Activated CD4-positive, alpha-beta T cell treated with anti-CD3 and anti-CD28 coated beads for 48 hours (primary cell): ENCODE measurements at places on chromosomes 2 and 18.
A peak's percentile ranks its signal among the peaks of the same experiment; 100 is the strongest.

GRCh38 chr2:174591740-174592139 is 5.9 kb downstream of the WIPF1 start:
- no peak for DNase-seq

GRCh38 chr2:158970241-158970751 is 1.9 kb downstream of the TANC1 start:
- DNase-seq: no peak

- no peak for DNase-seq
These were observed 40.6 kb upstream of the EPAS1 start for GRCh38 chr2:46256563-46257142.

DNA sequence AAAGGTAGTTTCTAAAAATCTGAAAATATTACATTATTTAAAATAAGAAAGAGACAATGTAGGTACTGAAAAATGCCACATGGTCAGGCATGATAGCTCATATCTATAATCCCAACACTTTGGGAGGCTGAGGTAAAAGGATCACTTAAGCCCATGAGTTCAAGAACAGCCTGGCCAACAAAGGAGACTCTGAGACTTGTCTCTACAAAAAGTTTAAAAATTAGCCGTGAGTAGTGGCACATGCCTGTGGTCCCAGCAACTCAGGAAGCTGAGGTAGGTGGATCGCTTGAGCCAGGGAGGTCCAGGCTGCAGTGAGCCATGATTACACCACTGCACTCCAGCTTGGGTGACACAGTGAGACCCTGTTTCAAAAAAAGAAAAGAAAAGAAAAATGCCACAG is 21.8 kb downstream of the ATAD2B start:
- DNase-seq: no peak

DNA sequence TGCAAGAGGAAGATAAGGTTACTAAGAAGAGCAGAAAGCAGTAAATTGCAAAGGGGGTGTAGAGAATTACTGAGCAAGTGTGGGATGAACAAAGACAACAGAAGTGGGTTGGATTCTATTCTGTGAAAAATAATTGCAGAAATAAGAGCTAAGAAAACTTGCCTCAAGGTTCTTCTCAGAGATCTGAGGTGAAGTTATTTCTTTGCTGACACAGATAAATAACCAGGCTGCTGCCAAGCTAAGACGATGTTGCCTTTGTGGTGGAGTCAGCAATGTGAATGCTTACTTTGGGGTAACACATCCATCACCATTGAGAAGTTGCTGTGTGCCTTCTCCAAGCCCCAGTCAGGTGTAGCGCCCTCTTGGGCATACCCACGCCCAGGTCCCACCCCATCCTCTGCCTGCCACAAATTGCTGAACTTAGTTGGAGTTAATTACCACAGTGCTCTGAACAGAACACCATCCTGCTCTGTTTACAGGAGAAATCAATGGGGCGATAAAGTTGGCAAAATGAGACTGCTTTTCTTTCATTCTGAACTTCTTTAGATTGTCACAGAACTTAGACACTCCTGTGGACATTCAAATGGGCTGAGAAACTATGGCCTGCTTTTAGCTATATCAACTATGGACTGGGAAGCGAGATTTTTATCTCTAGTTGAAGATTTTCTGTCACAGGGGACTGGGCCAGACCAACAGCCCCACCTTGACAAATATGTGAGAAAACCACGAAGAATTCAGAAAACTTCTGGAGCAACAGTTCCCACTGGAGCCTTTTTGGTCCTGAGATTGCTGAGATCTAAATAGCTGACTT is 283.6 kb downstream of the TMX3 start:
- no peak for DNase-seq

- peak; percentile 76 for DNase-seq
These were observed 29.9 kb upstream of the NT5DC4 start for GRCh38 chr2:112690853-112691401.

DNA sequence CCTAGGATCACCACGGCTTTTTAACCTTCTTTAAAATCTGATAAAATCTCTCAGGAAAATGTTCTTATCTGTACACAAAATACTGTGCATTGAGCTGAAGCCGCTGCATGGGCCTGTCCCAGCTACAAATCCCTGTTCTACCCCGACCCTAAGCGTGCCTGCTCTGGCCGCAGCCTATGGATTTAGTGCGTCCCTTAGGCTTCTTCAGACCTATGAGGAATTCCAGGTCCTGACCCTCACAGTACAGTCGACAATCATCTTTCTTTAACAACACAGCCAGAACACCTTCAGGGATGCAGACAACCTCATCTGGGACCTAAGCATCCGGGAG is 477 bp upstream of the WDCP start:
- DNase-seq: no peak

DNA sequence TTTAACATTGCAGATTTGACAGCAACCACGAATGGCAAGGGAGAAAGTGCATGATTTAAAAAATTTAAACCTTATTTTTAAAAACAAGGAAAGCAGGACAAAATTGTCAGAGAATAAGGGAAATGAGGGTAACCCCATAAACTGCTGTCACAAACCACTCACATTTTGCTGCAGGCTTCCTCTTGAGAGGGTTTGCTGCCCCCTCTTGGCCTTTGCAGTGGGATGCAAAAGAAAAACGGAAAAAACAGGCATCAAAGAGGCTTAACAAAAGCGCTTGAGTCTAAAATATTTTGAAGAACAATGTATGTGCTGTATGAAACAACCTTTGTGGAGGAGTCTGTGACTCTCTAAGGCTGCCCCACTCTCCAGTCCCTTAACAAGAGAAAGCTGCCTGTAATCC is 91.6 kb downstream of the TMX3 start:
- DNase-seq: peak; percentile 30

DNA sequence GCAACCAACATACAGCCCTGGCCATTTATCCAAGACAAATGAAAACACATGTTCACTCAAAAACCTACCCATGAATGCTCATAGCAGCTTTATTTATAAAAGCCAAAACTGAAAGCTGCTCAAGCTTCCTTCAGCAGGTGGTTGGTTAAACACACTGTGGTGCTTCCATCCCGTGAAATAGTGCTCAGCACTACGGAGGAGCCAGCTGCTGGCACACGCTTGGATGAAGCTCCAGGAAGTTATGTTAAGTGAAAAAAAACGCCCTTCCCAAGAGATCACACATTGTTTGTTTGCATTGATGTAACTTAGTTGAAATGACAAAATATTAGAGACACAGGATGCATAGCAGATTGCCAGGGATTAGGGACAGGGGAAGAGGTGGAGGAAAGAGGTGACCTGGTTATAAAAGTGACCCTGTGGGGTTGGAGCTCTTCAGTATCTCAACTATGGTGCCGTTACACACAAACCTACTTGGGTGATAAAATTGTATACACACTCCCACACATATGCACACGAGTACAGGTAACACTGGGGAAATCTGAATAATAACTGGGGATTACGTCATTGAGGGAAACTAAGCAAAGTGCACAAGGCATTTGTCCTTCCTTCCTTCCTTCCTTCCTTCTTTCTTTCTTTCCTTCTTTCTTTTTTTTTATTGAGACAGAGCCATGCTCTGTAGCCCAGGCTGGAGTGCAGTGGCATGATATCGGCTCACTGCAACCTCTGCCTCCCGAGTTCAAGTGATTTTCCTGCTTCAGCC is 6.2 kb upstream of the ALPG start:
- no peak for DNase-seq

GRCh38 chr18:28846958-28847357 is 670.0 kb upstream of the CDH2 start:
- no peak for DNase-seq

GRCh38 chr18:73684647-73685046 is 463.0 kb downstream of the FBXO15 start:
- DNase-seq: no peak

DNA sequence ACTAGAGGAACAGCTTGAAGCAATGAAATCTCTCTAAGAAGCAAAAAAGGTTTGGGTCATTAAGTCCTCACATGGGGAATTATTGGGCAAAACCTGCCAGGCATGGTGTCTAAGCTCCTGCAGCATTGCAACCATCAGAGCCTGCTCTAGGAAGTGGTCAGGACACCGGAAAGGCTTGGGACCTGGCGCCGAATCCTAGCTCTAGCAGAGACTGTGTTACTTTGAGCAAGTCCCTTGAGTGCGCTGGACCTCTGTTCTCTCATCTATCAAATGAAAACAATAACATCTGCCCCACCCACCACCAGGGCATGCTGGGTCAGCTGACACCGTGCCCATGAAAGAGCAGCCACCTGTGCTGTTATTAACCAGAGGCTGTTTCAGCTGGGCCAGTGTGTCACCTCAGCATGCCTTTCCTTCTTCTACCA is 6.3 kb downstream of the TMEM127 start:
- DNase-seq: no peak
